Motor neuron (in vitro differentiated cells): ENCODE measurements at places on chromosomes 12 and 14.

- ATAC-seq: no peak
Measured at GRCh38 chr12:109683316-109683715, 30.3 kb upstream of the FAM222A start.

DNA sequence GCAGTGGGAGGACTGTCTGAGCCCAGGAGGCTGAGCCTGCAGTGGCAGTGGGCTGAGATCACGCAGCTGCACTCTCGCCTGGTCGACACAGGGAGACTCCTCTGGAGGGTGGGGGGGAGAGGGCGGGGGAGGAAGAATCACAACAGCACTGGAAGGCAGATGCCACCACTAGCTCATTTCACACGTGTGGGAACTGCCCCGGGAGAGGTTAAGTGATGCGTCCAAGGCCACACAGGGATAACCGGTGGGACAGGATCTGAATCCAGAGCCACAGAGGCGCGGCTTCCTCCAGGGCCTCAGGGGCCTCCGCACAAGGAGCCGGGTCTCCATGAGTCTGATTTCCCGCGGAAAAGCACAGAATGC lies 20.8 kb downstream of the STX2 start:
- ATAC-seq: no peak

DNA sequence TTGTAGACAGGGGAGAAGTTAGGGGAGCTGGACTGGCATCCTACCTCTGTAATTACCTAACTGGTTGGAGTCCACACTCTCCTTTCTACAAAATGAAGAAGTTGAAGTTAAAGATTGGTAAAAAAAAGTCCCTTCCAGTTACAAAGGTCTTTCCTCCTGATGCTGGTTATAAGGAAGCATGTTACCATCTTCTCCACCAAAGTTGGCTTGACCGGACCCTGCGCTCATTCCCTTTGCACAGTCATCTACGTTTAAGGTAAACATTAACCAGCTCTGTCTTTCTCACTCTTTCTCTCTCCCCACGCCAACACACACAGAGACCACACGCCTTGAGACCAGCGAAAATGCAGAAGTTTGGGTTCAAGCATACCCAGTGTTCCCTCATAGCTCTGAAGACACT lies 11.9 kb downstream of the FBLN5 start:
- no peak for ATAC-seq

GRCh38 chr14:20827326-20827725 lies 24.7 kb upstream of the RNASE1 start:
- no peak for ATAC-seq

DNA sequence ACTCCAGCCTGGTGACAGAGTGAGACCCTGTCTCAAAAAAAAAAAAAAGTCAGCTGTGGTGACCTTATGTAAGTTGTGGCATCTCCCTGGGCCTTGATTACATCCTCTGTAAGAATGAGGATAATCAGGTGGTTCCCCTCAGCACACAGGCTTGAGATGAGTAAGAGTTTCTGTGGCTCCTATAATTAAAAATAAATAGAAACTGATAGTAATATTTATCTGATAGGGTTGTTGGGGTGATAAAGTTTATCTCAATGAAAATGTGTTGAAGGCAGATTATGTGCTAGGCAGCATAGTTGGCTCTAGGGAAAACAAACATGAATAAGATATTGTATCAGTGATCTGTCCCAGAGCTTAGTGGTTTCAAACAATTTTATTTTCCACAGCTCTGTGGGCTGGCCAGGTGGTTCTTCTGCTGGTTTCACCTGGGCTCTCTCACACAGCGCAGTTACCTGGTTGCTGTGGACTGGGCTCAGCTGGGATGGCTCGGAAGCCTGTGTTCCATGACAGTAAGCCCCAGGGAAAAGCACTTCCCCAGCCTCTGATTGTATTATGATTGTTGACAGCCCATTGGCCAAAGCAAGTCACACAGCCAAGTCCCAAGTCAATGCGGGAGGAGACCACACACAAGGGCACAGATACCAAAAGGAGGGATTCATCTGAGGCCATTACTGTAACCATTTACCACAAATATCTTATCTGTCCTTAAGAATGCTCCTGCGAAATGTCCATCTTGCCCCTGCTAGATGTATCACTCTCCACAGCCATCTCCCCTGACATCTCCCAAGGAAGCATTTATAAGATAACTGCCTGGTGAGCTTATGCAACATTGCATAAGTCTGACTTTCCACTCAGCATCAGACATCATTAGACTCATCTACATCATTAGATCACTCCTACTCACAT lies 151.7 kb downstream of the NUAK1 start:
- ATAC-seq: peak; percentile 95

GRCh38 chr14:24145690-24146452 lies 539 bp downstream of the PSME2 start:
- peak; percentile 0 for ATAC-seq
